Left hindlimb (tissue), 1 donor: ENCODE measurements at places on chromosomes 2 and 18.
A peak's percentile ranks its signal among the peaks of the same experiment; 100 is the strongest.

DNA sequence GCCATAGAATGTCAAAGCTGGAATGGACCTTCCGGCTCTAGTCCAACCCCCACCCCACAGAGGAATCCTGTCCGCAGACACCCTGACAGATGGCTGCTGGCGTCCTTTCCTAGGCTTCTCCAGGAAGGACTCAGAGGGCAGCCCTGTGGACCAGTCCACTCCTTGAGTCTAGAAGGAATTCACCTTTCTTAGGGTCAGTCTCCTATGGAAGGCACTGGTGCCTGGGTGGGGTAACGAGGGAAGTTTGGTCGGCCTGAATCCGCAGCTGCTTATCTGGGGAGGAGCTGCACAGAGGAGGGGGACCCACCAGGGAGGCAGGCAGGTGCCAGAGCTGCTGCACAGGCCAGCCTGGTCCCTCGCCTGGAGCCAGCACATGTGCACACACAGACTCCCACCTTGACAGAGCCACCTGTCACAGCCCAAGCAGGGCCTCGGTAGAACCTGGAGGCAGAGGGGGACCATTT lies 2.5 kb downstream of the DNMT3A start:
- no peak for DNase-seq

DNA sequence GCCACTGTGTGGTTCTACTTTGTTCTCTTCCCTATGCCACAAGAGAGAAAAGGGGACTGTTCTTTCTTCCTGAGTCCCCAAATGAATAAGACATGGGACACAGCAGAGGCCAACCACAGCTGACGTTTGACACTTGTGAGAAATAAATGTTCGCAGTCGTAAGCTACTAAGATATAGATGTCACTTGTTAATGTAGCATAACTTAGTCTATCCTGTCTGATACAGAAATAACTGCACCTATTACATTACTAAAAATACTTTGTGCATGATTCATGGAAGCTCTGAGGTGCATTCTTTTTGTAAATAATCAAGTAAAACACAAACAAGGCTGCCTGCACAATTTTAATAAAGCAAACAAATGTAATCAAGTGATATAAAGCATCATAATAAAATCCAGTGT lies 148.8 kb downstream of the NBAS start:
- no peak for DNase-seq

DNA sequence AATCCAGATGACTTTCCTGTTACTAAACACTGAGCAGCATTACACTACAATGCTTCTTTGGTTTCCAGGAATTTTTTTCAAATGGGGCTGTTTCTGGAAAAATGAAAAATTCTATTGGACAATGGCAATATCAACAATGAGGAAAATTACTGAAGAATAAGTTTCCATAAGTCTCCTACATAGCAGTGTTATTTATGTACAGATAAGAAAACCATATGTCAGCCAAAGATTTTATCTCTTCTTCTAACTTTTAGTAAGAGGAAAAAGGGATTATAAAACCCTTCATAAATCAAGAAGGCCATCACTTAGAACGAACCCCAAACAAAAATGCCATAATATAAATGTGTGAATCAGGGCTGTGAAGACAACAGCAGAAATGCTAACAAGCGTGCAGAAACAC lies 31.6 kb upstream of the NOSTRIN start:
- DNase-seq, result no peak

DNA sequence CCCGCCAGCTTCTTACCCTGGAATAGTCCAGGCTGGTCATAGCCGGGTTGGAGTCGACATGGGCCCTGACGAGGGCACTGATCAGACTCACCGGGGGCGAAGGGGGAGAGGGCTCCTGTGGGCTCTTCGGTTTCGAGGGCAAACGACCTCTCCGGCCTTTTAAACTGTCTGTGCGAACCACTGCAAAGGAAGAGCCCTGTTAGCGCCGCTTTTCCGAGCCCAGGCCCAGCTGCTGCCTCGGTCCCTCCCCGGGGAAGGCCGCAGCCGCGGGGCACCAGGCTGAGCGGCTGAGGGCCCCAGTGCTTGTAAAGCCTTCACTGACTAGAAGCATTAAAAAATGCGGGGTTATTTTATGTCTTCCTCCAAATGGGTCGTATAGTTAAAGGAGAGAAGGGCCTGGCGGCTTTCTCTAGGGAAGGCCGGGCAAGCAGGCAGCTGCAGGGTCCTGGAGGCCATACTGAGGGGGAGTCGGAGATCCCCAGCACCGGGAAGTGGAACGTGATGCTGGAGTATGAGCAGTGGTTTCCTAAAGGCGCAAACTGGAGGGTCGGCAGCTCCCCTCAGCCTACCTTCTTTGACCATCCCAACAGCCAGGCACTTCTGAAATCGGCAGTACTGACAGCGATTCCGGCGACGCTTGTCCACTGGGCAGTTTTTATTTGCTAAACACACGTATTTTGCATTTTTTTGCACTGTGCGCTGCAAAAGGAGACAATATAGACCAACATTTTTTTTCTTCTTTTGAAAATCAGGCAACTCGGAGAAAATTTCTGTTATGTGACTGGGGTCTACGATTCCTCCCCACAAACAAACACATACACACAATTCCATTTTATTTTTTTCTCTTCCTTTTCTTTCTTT lies 4.5 kb downstream of the NR4A2 start:
- DNase-seq, result no peak

DNA sequence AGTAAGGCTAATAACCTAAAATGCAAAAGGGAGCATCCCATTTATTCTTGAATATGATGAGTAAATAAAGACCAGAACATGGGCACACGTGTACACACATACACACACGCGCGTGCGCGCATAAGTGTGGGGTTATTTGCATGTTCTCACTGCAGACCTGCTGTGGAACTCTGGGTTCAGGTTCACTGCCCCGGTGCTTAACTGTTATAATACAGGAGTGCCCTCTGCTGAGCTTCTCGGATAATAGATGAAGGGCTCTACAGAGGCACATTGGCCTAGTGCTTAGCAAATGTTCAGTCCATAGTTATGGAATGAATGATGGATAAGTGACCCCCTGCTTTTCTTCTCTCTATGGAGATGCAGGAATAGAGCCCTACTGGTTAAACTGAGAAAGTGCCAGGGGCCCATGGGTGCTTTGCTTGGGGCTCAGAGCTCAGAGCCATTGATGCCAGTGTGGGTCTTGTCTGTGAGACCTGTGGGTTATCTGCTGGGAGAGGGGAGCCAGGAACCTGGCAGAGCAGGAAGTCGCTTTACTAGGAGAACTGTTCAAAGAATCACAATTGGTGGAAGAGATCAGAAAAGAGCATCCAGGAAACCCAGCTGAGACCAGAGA lies 3.6 kb upstream of the ARL4C start:
- DNase-seq, result no peak

GRCh38 chr18:54690198-54690597 lies 99.2 kb downstream of the DYNAP start:
- DNase-seq, result no peak

GRCh38 chr2:76341439-76341838 lies 630.7 kb upstream of the GCFC2 start:
- no peak for DNase-seq

DNA sequence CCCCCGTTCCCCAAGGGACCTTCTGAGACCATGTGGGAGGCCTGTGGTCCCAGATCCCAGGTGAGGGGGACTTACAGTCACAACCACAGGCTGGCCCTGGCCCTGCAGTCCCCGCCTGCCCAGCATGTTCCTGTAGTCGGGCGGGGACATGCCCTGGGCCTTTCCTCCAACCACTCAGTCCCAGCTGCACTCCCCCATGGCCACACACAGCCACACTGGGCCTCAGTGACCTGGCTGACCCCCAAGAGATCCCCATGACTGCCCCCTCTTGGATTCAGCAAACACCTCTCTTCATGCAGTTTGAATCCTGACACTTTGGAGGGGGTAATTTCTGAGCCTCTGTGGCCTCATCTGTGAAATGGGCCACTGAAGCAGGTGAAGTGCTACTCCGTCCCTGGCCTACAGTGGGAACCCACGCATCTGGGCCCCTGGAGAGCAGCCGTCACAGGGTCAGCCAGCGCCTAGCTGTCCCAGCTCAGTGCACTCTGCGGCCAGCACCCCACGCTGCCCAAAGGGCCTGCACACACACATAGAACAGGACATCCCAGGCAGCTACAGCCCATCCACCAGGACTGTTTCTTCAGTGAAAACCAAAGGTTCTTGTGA lies 12.7 kb upstream of the ARHGEF4 start:
- DNase-seq, result no peak

- no peak for DNase-seq
Measured at GRCh38 chr2:209331291-209331844, 92.5 kb upstream of the MAP2 start.

GRCh38 chr2:42047488-42048298 lies at the start of gene PKDCC:
TSS of gene PKDCC (plus strand) at chr2:42048021. CDS start at chr2:42048200, 179 bp downstream.
- DNase-seq, result peak; percentile 93

DNA sequence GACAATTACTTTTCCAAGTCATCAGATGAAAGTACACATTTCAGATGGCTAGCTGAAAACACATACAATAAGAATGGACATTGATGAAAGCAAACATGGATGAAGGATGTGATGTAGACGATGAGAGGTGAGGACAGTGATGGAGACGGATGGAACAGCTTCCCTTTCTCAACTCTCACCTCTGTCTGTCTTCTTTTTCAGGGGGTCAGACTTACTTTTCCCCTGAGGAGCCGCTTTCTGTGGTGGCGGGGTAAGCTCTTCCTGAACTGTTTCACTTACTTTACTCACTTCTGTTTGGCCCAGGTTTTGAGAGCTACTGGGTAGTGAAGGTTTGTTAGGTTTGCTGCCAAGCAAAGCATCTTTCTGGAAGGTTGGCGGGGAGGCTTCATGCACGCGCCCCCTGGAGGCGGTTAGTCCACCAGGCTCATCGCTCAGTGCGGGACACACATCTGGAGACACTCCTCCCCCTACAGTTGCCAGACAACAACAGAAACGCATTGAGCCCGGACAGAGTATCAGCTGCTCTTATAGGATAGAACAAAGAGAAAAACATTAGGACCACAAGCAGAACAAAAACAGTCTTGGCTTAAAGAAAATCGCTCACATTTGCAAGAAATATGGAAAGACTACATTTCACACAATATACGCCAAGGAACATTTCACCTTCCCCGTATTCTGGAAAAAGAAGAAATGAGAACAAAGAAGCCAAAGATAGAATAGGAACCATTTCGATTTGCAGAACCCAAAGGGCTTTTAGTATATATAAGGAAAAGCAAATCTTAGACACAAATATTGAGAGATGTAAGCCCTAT lies 90.5 kb downstream of the MYOM1 start:
- DNase-seq, result peak; percentile 87
